ENCODE measurements at places on chromosomes 3 and 15. TPM values are rescaled to one million over a fixed set of nuclear protein-coding genes. Genes with fewer than 3 reads are reported as not detected.

GRCh38 chr3:124767264-124767663 is 37.0 kb downstream of the UMPS start:
- no peak overlapping the region for H3K4me3 ChIP-seq
- peaks cover 3% of the 10 kb centered on the region for H3K4me1 ChIP-seq
- H3K27me3 ChIP-seq = peaks cover 55% of the 10 kb centered on the region
- no peak for DNase-seq

DNA sequence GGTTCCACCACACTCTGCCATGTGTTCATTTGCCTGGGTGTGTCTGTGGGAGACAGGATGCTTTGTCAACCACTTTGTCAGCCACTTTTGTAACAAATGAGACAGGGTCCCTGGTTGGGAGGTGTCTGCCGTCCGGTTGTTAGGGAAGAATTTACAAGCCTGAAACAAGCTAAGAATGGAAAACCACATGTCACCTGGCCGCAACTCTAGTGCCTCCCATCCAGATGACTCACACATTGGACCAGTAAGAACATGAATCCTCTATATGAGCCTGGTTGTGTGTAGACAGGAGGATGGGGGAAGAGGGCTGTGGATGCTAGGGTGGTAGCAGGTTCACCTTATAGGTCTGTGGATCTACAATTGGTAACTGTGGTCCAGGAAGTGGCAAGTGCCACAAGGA is 335.3 kb downstream of the CLSTN2 start:
- H3K4me1 ChIP-seq = no peaks in the 10 kb centered on the region
- peaks cover 2% of the 10 kb centered on the region for H3K36me3 ChIP-seq
- peaks cover 4% of the 10 kb centered on the region for H3K27me3 ChIP-seq
- H3K4me3 ChIP-seq = no peak overlapping the region
- no peak overlapping the region for H3K27ac ChIP-seq

The GPR156 gene
- 0.10 TPM for total RNA-seq

DNA sequence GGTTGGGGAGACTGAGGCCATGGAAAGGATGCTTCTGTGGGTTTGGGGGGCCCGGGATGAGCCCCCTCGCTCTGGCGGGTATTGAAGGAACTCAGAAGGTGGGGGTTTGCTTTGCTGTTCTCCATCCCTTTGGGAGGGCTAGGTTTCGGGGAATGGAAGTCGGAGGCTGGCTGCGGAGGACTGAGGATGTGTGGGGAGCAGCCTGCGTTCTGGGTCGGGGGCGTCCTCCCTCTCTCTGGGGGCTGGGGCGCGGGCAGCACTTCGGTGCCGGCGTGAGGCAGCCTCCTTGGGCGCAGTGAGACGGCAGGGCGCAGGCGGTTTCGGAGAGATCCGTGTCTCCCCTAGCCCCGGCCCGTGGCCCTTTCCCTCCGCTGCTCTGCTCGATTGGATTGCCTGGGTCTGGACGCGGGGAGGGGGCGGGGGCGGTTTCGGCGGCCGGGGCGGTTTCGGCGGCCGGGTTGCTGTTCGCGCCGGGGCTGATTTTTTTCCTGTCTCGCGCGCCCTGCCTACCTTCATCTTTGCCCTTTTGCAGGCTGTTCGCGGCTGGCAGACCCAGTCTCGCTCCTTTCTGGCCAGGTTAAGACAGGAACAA is 1.4 kb downstream of the PTPRG start:
- H3K4me1 ChIP-seq = peaks cover 3% of the 10 kb centered on the region
- no peak overlapping the region for H3K27ac ChIP-seq
- no peaks in the 10 kb centered on the region for H3K36me3 ChIP-seq
- no peak for DNase-seq

- H3K27me3 ChIP-seq = no peaks in the 10 kb centered on the region
- no peak overlapping the region for H3K27ac ChIP-seq
- no peak for DNase-seq
- H3K4me1 ChIP-seq = peaks cover 2% of the 10 kb centered on the region
Measured at GRCh38 chr15:58870451-58870850, 63.0 kb downstream of the SLTM start.

GRCh38 chr3:140387244-140387643 is 290.6 kb upstream of the TRIM42 start:
- H3K27ac ChIP-seq = no peak overlapping the region
- H3K27me3 ChIP-seq = no peaks in the 10 kb centered on the region
- DNase-seq = no peak
- H3K36me3 ChIP-seq = no peaks in the 10 kb centered on the region
- no peak overlapping the region for H3K4me3 ChIP-seq

The USP50 gene
- 0.76 TPM for total RNA-seq

GRCh38 chr3:129612534-129613366 is 6.3 kb upstream of the PLXND1 start:
- DNase-seq = no peak
- H3K36me3 ChIP-seq = no peaks in the 10 kb centered on the region
- no peaks in the 10 kb centered on the region for H3K27me3 ChIP-seq
- no peak overlapping the region for H3K27ac ChIP-seq
- peaks cover 13% of the 10 kb centered on the region for H3K4me1 ChIP-seq

DNA sequence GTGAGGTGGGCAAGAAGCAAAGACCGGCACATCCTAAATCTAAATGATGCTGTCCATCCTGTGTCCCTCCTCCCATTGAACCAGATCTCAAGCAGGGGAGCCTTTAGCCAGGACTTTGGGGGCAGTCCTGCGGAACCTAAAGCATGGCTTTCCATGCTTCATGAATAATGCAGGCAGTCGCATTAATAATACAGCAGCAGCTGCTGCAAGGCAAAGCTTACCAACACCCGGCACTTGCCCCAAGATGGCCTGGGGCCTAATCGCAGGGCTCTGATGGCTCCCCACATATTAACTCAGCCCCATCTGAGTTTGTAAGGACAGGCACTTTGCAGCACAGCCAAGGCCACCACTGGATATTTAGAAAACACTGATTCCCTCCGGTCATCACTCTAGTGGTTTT is 114.4 kb downstream of the NTRK3 start:
- H3K4me3 ChIP-seq = no peak overlapping the region
- H3K27me3 ChIP-seq = peaks cover 3% of the 10 kb centered on the region
- H3K36me3 ChIP-seq = peaks cover 2% of the 10 kb centered on the region
- H3K27ac ChIP-seq = no peak overlapping the region
- H3K4me1 ChIP-seq = no peaks in the 10 kb centered on the region

DNA sequence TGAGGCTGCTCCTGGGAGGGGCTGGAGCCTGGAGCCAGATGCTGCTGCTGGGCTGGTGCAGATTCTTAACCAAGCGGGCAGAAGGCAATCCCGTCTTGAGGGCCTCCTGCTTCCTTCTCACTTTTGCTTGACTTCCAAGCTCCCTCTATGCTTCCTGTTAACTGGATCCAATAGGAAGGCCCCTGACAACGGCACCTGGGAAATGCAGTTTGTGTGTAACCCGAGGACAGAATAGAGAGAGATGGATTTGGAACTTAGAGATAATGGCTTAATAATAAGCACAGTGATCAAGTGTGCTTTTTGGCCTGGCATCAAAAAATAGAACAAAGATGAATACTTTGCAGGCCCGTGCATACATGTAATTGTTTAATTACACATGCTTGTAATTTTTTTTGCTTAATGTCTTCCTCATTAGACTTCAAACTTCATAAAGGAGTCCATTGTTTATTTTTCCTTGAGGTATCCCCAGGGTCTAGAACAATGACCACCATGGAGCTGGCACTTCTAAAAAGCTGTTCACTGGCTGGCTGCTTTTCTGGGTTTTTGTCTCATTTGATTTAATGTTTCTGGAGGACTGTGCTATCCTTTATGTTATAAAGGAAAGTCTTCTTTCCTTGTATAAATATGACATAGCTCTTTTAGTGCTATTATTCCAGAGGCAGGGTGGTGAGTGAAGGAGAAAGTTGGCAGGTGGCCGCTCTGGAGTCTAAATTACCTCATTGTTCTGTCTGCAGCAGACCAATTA is 63.3 kb upstream of the MITF start:
- H3K27ac ChIP-seq = no peak overlapping the region
- no peak overlapping the region for H3K4me3 ChIP-seq
- H3K36me3 ChIP-seq = no peaks in the 10 kb centered on the region
- no peaks in the 10 kb centered on the region for H3K4me1 ChIP-seq
- peaks cover 5% of the 10 kb centered on the region for H3K27me3 ChIP-seq
- no peak for DNase-seq

DNA sequence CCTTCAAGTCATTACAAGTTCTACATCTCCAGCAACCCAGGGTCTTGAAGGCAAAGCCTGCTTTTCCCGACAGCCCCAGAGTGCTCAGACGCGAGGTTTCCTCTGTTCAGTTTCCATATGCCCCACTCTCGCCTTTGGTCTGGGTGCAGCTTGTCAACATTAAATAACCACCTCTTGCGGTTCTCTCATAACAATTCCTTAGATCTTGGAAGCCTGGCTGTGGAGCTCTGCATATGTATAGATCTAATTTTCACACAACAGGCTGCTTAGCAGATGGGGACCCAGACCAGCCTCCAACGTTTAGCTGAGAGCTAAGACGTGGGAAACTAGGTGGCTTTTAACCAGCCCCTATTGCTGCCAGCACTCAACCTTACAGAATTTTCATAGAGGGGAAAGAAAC is 295.5 kb downstream of the RPLP1 start:
- peaks cover 4% of the 10 kb centered on the region for H3K36me3 ChIP-seq
- H3K4me1 ChIP-seq = peaks cover 37% of the 10 kb centered on the region
- peaks cover 24% of the 10 kb centered on the region for H3K27me3 ChIP-seq
- DNase-seq = no peak
- no peak overlapping the region for H3K4me3 ChIP-seq

The CFAP161 gene
- total RNA-seq = not detected

DNA sequence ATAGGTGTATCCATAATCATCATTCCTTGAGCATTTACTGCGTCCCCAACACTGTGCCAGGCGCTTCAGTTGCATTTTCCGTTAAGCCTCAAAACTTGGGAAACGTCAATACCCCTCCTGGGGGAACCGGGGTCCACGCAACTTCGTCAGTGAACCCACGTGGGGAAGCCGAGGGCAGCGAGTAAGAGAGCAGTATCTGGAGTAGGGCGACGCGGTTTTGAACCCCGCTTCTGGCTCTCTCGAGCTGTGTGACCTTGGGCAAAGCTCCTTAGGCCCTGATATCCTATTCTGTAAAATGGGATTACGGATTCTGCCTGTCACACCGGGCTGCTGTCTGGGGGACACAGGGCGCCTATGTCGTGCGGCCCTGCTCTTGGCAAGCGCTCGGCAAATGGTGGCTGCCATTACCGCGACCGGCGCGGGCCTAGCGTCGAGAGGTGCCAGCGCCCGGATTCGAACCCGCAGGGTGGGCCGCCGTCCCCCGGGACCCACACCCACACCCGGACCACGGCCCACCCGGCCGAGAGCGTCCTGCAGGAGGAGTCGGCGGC is 590 bp downstream of the POLG start:
- peaks cover 3% of the 10 kb centered on the region for H3K36me3 ChIP-seq
- no peaks in the 10 kb centered on the region for H3K27me3 ChIP-seq
- DNase-seq = no peak
- peaks cover 44% of the 10 kb centered on the region for H3K4me1 ChIP-seq
- H3K27ac ChIP-seq = peak overlapping the region; percentile 94

- no peak overlapping the region for H3K4me3 ChIP-seq
- no peak overlapping the region for H3K27ac ChIP-seq
- no peaks in the 10 kb centered on the region for H3K27me3 ChIP-seq
- DNase-seq = no peak
- no peaks in the 10 kb centered on the region for H3K4me1 ChIP-seq
Measured at GRCh38 chr3:22474706-22475445, 723.9 kb upstream of the ZNF385D start.

The WDR49 gene
- total RNA-seq = 0.78 TPM

DNA sequence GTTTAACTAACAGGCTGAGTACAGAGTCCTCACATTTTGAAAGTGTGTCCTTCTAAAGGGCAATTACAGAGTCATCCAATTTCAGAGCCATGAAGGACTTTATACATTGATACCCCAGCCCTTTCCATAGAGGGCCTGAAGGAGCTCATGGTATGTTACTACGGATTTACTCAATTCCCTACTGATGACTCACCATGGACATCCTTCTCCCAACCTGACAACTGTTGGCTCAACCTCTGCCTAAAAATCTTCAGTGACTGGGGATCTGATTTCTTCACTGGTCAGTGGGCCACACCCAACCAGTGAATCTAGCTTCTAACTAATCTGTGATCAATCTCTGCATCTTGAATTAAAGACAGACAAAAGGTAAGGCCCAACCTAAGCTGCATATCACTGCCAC is 963.4 kb upstream of the CFAP20DC start:
- H3K4me3 ChIP-seq = no peak overlapping the region
- no peak for DNase-seq
- peaks cover 38% of the 10 kb centered on the region for H3K4me1 ChIP-seq
- peak overlapping the region; percentile 95 for H3K27ac ChIP-seq
- H3K36me3 ChIP-seq = no peaks in the 10 kb centered on the region

The SLC27A2 gene
- total RNA-seq = 0.30 TPM
